ENCODE measurements at places on chromosomes 2 and 18.

DNA sequence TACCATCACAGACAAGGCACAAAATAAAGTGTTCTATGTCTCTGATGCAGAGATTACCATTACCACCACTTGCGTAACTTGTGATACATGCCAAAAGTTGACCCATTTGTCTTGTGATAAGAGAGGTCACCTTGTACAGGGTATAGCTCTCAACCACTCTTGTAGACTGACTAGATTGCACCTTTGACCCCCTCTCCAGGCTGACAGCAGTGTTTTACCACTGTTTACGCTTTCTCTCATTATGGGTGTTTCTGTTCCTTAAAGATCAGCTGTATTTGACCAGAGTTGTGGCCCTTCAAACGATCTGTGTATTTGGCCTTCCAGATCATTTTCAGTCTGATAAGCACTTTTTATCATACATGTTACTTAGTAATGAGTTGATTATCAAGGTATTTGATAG, 215.7 kb upstream of the HNMT start:
- DNase-seq, result no peak

DNA sequence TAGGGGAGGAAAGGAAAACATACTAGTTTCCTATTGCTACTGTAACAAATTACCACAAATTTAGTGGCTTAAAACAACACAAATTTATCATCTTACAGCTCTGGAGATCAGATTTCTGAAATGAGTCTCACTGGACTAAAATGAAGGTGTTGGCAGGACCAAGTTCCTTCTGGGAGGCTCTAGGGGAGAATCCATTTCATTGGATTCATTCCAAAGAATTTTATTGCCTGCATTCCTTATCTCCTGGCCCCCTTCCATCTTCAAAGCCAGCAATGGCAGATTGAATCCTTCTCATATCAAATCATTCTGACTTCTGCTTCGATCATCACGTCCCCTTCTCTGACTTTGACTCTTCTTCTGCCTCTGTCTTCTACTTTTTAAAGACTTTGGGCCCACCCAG, 250.9 kb downstream of the IRS1 start:
- DNase-seq, result no peak

DNA sequence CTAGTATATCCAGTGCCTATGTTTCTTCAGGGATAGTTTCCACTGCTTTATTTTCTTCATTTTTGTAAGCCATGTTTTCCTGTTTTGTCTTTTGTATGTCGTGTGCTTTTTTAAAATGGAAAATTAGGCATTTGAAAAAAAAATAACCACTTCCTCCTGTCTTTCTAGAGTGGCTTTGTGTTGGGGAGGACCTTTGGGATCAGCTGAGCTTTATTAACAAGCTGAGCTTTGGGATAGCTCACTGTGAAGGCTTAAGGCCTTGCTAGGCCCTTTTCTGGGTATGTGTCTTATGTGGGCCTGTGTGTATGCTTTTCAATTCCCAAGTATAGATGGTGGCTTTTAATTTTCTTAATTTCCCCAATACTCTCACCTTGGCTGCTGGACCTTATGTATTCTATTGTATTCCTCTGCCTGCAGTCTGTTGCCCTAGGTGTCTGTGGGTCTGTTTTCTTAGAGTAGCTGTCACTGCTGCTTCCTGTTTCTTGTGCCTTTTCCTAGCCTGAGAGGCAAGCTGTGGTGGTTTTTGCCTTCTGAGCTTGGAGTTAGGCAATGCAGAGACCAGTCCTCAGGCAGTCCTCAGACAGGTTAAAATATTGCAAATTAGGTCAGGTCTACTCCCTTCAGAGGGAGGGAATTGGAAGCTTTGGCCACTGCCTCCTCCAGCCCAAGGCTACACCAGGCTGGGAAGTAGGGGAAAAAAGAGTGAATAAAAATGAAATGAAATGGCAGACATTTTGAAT, 134.7 kb downstream of the LDLRAD4 start:
- peak; percentile 27 for DNase-seq

GRCh38 chr2:3343012-3343411, 34.6 kb downstream of the EIPR1 start:
- DNase-seq, result no peak

DNA sequence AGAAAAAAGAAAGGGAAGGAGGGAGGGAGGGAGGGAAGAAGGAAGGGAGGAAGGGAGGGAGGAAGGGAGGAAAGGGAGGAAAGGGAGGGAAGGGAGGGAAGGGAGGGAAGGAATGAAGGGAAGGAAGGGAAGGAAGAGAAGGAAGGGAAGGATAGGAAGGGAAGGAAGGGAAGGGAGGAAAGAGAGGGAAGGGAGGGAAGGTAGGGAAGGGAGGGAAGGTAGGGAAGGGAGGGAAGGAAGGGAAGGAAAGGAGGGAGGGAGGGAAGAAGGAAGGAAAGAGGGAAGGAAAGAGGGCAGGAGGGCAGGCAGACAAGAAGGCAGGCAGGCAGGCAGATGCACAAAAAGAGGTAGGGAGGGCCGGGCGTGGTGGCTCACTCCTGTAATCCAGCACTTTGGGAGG, 74.9 kb downstream of the THADA start:
- no peak for DNase-seq

- DNase-seq, result peak; percentile 98
These were observed 1.3 kb upstream of the PTMA start for GRCh38 chr2:231706731-231707624.

DNA sequence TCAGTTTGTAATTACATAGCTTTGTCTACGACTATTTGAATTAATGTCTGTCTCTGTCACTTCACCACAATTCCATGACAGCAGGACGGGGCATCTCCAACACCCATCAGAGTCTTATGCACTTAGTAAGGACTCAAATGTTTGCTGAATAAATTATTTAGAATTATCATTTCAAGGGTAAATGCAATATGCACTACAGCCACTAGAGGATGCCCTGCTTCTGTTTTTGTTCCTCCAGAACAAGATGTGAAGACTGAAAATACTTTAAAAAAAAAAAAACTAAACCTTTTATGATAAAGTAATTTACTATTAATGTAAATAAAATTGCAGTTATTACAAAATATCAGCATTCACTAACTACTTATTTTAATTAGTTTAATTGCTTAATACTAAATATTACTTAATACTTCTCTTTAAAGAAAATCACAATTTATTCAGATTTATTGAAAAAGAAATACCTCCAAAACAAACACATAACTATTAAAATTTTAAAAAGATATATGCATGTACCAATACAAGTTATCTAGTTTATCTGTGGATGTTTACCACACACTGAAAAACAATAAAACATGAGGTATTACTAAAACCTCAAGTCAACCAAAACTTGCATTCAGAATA, 3.2 kb downstream of the PIGN start:
- DNase-seq, result peak; percentile 75
